Stimulated activated CD8-positive, alpha-beta memory T cell treated with anti-CD3 and anti-CD28 coated beads, Interleukin-2, amount 100 ng/mL, for 1 hour (primary cell): ENCODE measurements at places on chromosomes 7 and 10.

- DNase-seq, result no peak
These were observed 162.5 kb downstream of the MAD1L1 start for GRCh38 chr7:2070151-2070763.

- no peak for DNase-seq
These were observed 85.9 kb upstream of the PLXDC2 start for GRCh38 chr10:19730167-19730906.

DNA sequence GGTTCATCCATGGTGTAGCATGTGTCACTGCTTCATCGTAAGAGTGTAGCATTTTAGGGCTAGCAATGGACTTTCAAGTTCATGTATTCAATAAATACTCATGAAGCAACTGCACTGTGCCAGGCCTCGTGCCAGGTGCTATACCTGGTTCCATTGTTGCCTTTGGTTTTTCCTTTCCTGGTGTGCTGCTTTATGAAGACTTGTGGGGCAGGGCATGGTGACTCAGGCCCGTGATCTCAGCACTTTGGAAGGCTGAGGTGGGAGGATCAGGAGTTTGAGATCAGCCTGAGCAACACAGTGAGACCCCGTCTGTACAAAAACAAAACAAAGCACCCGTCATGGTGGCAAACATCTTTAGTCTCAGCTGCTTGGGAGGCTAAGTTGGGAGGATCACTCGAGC lies 2.2 kb upstream of the CPA4 start:
- DNase-seq, result no peak

- DNase-seq, result no peak
These were observed 123.4 kb downstream of the DYNC2I1 start for GRCh38 chr7:158979635-158980351.

DNA sequence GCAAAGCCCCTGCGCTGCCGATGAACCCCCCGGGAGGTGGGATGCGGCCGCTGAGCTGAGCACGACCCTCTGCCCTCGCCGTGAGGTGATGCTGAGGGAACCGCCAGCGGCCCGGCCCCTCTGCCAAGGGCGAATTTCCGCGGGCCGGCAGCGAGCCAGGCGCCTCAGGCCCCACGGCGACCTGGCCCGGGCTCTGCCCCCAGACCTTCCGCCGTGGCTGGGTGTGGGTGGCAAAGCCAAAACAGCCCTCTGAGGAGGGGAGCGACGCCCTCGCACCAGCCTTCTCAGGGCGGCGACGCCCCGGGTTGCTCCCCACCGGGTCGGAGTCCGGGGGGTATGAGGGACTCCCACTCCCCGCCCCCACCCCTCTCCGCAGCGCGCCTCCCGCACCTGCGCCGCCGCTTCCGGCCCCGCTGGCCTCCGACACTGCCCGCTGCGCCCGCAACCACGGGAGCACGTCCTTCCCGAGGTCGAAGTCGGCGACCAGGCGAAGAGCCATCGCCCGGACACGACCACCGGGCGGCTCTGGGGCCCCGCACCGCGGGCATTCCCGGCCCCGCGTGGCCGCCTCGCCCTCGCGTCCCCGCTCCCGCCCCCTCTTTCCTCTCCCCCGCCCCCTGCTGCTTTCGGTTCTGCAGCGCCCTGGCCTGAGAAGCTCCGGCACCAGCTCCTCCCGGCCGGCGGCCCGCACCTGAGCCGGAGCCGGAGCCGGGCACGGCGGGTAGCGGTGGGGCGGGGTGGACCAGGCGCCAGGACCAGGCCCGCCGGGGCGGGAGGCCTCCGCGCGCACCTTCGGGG lies at the start of gene GSAP:
Gene GSAP, minus strand, starts transcription at position 527 of the 798 bp plus-strand sequence. Its CDS starts 28 bp downstream, at position 499.
- no peak for DNase-seq

DNA sequence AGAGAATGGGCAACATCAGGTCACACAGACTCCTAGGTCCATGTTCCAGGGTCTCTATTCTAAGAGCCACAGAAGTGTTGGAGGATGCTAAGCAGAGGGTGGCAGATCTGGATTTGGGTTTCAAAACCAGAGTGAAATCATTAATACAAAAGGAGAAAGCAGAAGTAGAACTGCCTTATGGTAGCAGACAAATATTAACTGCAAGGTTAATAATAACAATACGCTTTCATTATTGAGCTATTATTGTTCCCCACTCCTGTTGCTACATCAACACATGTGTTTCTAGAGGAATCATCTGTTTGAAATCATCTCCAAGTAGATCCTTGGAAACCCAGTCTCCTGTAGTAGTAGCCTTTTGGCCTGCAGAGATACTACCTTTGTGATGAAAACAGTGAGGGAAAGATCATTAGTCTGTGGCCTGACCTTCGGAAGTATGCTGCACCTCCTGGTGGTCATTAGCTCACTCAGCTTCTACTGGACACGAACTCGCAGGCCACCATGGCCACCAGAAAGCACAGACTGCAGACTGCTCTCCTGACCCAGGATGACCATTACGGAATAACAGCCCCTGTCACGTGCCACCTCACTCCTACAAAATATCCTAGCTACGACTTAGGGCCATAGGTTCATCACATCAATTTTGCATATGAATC lies 84.6 kb downstream of the XPNPEP1 start:
- DNase-seq, result no peak

DNA sequence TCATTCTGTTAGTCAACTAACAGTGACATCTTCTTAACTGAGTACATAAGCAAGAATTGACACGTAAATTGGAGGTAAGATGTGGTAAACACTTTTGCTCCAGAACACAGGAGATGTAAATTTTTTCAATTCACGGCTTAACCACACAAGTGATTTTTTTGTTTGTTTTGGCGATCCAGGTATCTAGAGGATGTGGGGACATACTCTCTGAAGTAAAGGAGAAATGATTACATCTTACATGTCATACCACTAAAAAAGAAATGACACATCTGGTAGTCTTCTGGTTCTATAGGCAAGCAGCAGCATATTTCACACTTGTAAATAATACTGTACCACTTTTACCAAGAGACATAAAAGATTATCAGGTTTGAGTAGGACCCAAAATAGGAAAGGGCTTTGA lies 200.3 kb upstream of the ZWINT start:
- no peak for DNase-seq

DNA sequence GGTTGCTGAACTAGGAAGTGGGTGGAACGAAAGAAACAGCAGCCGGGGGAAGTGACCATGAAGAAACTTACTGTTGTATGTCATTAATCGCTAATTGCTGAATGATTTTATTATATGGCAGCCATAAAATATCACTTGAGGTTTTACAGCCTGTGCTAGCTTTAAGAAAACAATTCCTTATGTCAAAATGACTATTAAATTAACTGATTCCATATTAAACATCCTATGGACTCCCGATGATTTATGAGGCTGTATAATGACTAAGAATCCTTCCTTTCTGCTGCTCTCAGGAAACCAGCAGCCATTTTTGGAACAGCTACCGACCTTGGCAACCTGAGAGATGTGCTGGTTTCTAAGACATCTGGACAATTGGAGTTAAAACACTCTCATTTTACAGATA lies 421.9 kb downstream of the SORCS3 start:
- no peak for DNase-seq

- no peak for DNase-seq
These were observed 13.1 kb downstream of the RBP3 start for GRCh38 chr10:47361293-47361692.

DNA sequence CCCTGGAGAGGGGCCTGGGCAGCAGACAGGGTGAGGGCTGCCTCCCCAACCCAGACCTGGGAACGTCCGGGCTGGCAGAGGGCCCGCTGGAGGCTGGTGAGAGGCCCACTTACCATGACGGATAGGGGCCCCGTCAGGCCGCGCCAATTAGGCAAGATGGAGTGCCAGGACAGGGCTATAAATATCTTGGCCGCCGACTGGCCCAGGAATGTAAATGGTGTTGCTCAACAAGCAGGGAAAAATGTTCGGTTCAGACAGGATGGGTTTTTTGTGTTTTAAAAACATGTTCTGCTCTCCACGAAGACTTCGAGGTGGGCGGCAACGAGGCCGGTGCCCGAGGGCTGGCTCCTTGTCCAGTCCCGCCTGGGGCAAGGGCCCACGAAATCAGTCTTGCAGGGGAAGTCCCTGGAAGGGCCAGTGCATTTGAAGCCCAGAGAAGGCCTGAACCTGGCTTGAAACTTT lies 35.8 kb upstream of the ELN start:
- no peak for DNase-seq

DNA sequence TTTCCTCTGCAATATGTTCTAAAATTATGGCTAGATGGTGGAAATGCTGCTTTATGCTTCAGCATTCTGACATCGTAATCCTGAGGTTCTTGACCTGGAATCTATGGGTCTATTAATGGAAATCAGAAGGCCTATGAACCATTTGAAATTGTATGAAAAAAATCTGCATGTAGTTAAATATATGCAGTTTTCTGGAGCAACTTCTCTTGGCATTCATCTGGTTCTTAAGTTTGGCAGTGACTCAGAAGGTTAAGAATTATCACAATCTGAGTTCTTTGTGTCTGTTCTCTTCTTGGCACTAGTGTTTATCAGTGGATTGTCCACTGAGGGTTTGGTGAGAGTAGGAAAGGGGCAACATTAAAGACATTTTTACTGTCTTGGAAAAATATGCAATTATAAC lies 71.1 kb upstream of the FZD1 start:
- DNase-seq, result no peak

DNA sequence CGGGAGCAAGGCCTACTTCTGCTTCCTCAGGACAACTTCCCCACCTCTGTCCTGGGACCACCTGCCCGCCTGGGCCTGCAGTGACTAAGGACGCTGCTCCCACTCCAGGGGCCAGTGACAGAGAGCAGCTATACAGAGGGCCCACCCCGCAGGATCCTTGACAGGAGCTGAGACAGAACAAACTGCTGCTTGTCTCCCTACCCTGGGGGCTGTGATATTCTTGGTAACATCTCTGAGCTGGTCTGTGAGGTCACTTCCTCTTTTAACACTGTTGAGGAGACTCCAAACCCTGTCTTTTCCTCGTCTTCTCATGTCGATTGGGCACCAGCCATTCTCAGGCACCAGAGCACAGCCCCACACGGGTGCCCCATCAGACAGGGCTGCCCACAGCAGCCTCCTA lies 6.9 kb upstream of the MRPS24 start:
- DNase-seq, result no peak

GRCh38 chr10:117615649-117616048 lies 73.1 kb downstream of the EMX2 start:
- no peak for DNase-seq

DNA sequence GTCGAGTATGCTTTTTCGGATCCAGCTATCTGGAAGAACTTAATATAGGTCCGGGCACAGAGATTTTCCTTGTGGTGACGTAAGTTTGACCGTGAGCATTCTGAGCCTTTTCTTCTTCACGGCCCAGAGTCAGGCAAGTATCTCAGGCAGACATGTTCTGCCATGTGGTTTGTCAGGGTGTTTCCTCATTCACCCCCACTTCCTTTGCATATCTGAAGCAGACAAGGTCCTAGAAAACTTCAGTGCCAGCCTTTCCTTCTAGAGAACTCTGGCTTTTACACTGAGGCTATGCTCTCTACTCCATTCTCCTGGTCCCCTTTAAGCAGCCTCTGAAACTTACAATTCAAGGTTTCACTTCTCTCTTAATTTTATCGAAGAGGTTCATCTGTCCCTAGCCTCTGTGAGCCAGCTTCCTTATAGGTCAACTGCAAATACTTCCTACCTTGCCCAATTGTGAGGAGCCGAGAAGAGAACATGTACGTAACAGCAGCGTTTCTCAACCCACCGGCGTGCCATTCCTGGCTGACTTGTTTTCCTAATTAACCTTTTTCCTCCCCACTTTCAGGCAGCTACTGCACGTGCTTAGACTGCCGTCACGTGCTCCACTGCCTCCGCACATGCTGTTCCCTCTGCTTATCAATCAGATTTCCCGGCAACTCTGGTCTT lies 47.3 kb downstream of the CDCA7L start:
- DNase-seq, result no peak

DNA sequence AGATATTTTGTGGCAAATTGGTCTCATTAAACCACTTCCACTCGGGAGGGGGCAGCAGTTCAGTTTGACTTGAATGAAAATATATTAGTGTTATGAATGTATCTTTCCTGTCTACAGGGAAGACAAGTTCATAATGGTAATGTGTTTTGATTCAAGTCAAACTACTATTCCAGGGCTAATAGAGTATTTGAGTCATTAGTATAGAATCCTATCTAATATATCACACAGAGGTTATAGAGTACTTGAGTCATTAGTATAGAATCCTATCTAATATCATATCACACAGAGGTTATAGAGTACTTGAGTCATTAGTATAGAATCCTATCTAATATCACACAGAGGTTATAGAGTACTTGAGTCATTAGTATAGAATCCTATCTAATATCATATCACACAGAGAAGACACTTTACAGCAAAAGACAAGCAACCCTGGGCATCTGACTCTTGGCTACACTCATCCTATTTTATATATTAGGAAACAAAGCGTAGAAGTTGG lies 199.7 kb upstream of the MAGI2 start:
- DNase-seq, result no peak

DNA sequence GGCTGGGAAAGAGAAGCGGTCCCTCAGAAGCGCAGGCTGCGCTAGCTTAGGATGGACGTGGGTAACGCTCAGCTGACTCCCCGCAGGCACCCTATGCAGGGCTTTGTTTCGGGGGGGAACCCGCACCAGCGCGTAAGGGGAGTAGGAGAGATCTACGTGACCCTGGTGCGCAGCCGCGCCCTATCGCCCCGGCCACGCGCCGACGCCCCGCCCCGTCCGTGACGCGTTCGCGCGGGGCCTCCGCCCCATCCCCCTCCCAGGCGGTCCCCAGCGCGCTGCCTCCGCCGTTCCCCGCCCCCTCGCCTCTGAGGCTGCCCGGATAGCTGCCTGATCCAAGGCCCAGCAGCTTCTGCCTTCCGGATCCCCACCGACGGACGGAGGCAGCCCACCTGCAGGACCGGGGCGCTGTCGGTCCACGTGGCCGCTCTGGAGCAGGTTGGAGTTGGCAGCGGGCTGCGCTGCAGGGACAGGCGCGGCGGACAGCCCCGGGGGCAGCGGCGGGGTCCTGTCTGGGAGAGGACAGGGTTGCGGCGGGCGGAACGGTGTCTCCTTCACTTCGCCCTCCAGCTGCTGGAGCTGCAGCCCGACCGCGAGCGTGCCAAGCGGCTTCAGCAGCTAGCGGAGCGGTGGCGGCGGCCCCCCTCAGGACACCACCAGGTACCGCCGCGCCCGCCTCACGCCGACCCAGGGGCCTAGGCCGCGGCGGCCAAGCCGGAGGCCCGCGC lies at the start of gene VDAC2:
Gene VDAC2, plus strand, starts transcription at position 515 of the 725 bp plus-strand sequence. CDS start 363 bp downstream, outside the sequence.
- DNase-seq, result peak; percentile 93

GRCh38 chr10:119663866-119664698 lies 12.9 kb downstream of the BAG3 start:
- DNase-seq, result no peak
